ENCODE measurements at places on chromosomes 13 and 19. TPM values are rescaled to one million over a fixed set of nuclear protein-coding genes. Genes with fewer than 3 reads are reported as not detected.

Gene KLF12
- polyA plus RNA-seq: 20.6 TPM

Gene ZNF787
- polyA plus RNA-seq: 2.8 TPM

Gene PGLYRP2
- not detected for polyA plus RNA-seq

Gene LAIR1
- polyA plus RNA-seq: 59.1 TPM

Gene RASIP1
- polyA plus RNA-seq: 0.26 TPM

Gene GRIK5
- not detected for polyA plus RNA-seq

Gene ERICH4
- not detected for polyA plus RNA-seq

Gene RYR1
- polyA plus RNA-seq: 0.03 TPM

Gene PPP1R12C
- 7.4 TPM for polyA plus RNA-seq

Gene OLFM4
- not detected for polyA plus RNA-seq

Gene ACP4
- polyA plus RNA-seq: not detected

Gene ADAMTSL5
- 0.21 TPM for polyA plus RNA-seq

Gene LIM2
- polyA plus RNA-seq: 0.24 TPM

Gene ONECUT3
- polyA plus RNA-seq: not detected

Gene TMEM145
- not detected for polyA plus RNA-seq

Gene CGB7
- polyA plus RNA-seq: not detected

Gene ZNF45
- 10.7 TPM for polyA plus RNA-seq

Gene GGN
- polyA plus RNA-seq: not detected

Gene KANK3
- polyA plus RNA-seq: not detected

Gene ZNF580
- 38.4 TPM for polyA plus RNA-seq

Gene LRRC25
- 14.9 TPM for polyA plus RNA-seq

Gene NLRP11
- 0.20 TPM for polyA plus RNA-seq

Gene UBE2L5
- not detected for polyA plus RNA-seq

Gene GTF3A
- polyA plus RNA-seq: 484 TPM

Gene MYBPC2
- 1.3 TPM for polyA plus RNA-seq

Gene PRRG2
- 0.26 TPM for polyA plus RNA-seq

Gene WASF3
- polyA plus RNA-seq: not detected

Gene KASH5
- not detected for polyA plus RNA-seq

Gene ZNF442
- 2.3 TPM for polyA plus RNA-seq

Gene ZNF441
- 9.3 TPM for polyA plus RNA-seq

Gene CXCL17
- 0.25 TPM for polyA plus RNA-seq

Gene CTXN1
- polyA plus RNA-seq: not detected

Gene CYP2A6
- not detected for polyA plus RNA-seq

Gene CEACAM7
- polyA plus RNA-seq: not detected

Gene DACT3
- not detected for polyA plus RNA-seq

Gene RNF17
- not detected for polyA plus RNA-seq

Gene CALR3
- polyA plus RNA-seq: not detected

Gene ZNF552
- polyA plus RNA-seq: 6.8 TPM

Gene ZNF418
- polyA plus RNA-seq: 6.0 TPM

Gene MYO1F
- polyA plus RNA-seq: 40.9 TPM

Gene DUXA
- polyA plus RNA-seq: not detected

Gene KLF1
- polyA plus RNA-seq: not detected
